NCI-H1694 treated with DMSO at 0.1 percent for 48 hours (cell line): ENCODE measurements at places on chromosomes 13 and 19.

GRCh38 chr19:7000333-7000732 lies 20.9 kb downstream of the MBD3L2B start:
- no peak for DNase-seq

GRCh38 chr19:11405846-11406643 lies 13.1 kb downstream of the RGL3 start:
- no peak for DNase-seq

GRCh38 chr13:42832341-42833096 lies 51.1 kb downstream of the FAM216B start:
- no peak for DNase-seq

GRCh38 chr13:99813336-99814095 lies 158.1 kb downstream of the ZIC5 start:
- no peak for DNase-seq

GRCh38 chr13:47044842-47045241 lies 148.0 kb upstream of the HTR2A start:
- no peak for DNase-seq

DNA sequence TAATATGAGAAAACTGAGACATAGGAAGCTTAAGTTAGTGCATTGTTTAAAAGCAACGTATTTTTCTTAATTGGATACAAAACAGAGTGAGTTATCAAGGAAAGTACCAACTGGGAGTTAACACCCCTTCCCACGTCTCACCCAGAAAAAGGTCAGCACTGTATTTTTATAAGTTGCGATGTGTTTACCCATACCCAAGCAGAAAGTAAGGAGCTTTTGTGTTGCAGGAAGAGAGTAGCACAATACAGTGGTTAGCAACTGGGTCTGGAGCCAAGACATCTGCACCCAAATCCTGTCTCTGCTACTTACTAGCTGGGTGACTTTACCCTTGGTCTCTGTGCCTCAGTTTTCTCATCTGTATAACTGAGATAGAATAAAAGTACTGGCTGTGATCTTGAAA lies 34.3 kb downstream of the FAM216B start:
- DNase-seq: no peak

GRCh38 chr13:28856287-28856686 lies 36.1 kb downstream of the MTUS2 start:
- no peak for DNase-seq

DNA sequence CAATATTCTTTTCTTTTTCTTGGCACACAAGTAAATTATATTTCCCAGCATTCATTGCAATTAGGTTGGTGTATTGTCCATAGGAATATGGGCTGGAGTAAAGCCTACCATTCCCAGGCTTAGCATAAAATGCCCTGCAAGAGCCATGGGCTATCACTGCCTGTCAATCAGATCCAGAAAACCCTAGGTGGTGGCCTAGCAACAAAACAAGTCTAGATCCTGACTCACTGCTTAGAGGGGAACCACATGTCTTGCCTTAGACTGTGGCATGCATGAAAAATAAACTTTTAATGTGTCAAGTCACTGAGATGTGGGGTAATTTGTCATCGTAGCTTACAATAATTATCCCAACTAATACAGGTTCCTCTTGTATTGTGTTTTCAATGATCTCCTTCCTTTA lies 16.2 kb downstream of the SOX21 start:
- DNase-seq: no peak

DNA sequence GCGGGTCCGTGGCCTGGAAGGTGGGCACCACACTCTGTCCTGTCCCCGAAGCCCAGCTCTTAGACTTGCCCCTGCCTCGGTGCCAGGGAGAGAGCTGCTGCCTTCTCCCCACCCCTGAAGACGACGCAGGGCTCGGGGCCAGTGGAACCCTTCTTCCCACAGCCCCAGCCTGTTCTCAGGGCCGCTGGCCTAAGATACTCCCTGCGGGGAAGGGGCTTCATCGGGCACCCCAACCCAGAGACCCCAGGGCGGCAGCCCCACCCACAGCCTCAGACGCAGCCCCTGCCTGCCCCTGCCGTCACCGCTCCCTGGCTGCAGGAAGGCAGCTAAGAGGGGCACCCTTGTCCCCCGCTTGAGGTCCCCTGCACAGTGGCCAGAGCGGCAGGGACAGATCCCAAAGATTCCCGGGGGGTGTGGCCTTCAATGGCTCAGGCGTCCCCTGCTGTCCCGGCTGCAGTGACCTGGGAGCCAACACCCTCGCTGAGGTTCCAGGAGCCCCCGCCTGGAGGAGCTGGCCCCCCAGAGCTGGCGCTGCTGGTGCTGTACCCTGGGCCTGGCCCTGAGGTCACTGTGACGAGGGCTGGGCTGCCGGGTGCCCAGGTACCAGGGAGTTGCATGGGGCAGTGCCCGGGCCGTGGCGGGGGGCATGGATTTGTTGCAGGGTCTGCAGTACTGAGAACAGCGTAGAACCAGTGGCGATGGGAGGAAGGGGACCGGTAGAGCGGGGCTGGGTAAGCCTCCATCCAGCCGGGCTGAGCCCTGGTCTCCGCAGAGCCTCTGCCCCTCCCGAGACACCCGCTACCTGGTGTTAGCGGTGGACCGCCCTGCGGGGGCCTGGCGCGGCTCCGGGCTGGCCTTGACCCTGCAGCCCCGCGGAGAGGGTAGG lies 1.0 kb downstream of the AMH start:
- no peak for DNase-seq

GRCh38 chr19:14731200-14731599 lies 41.4 kb downstream of the ZNF333 start:
- DNase-seq: no peak

DNA sequence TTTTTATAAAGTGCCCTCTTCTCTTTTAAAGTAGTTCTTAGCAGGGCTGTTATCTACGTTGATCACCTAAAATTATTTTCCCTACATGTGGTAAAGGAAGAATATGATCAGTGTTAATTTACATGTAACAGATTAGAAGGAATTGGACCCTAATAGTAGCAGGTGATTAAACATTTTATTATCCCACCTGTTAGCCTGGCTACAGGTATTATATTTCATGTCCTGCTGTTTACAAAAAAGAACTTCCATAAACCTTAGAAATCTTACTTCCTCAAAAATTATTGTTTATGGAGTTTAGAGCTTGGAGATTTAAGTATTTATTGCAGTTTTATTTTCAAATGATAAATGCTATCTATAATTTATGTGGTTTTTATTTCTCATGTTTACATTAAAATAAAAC lies 1226.7 kb downstream of the UQCRFS1 start:
- no peak for DNase-seq
